ENCODE measurements at places on chromosomes 1 and 21.

- no peak for DNase-seq
These were observed 616.8 kb downstream of the LTN1 start for GRCh38 chr21:28375708-28376385.

GRCh38 chr1:161045736-161046604, at the start of gene USF1:
USF1 (minus strand) TSS chr1:161045977; CDS start chr1:161043275, 2,702 bp downstream.
- peak; percentile 94 for DNase-seq

GRCh38 chr21:31266241-31266640, 77.8 kb downstream of the TIAM1 start:
- no peak for DNase-seq

GRCh38 chr1:117596023-117596720, 9.7 kb upstream of the TENT5C start:
- DNase-seq = no peak

DNA sequence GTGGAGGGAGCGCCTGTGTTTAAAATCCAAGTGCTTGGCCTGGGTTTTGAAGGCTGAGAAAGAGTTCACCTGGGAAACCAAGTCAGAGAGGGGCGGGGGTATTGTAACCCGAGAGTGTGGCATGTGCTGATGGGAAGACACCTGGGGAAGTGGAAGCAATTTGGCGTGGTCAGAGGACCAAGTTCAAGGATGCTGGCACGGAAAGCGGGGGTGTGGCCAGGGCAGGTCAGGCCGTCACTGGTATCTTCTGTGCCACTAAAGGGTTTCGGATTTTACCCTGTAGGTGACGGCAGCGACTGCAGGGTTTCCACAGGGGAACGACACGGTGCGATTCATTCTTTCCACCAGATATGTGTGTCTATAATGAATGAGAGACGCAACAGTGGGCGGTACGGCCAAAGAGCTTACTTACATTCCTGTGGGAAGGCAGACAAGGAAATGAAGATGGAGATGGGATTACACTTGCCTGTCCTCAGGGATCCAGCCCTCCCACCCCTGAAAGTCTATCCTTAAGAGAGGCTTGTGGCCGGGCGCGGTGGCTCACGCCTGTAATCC, 31.3 kb downstream of the CA6 start:
- DNase-seq = no peak

- no peak for DNase-seq
These were observed 300.3 kb downstream of the NPHP4 start for GRCh38 chr1:5691795-5692509.

DNA sequence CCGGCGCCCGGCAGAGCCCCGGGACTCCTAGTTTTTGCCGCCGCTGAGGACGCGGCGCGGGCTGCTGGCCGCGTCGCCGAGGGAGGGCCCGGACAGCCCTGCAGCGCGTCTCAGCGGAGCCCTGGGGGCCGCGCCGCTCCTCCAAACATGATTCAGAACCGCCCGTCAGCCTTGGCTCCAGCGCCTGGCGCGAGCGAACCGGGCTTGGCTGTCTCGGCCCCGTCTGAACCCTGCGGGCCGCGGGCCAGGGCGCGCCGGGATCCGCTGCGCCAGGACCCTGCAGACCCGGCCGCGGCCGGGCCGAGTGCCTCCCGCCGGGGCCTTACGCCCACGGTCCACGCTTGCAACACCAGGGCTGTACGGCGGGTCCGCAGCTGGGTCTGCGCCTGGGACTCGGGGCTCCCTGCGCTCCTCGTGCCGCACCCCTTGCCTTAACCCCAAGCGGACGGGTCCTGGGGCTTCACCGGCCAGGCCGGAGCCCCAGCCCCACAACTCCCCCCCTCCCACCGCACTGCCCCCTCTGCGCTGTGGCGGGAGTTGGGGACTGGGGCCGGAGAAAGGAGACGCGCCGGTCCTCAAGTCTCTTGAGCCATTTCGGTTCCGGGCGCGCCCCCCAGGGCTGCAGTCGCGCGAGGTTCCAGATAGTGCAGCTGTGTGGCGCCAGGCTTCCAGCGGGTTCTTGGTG, 48.4 kb upstream of the CD34 start:
- DNase-seq = peak; percentile 32

DNA sequence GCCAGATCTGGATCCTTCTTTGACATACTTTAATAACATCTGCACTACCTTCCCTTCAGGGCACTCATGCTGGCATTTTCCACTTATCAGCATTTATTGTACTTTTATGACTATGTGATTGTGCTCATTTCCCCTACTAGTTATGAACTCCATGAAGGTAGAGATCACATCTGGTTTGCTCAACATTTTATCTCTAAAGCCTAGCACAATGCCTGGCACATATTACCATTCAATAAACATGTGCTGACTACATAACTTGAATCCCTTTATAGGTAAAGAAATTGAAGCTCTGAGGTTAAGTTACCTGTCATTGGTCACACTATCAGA, 221.2 kb downstream of the HHIPL2 start:
- DNase-seq = no peak

GRCh38 chr1:169460191-169460833, 25.4 kb downstream of the SLC19A2 start:
- peak; percentile 44 for DNase-seq

DNA sequence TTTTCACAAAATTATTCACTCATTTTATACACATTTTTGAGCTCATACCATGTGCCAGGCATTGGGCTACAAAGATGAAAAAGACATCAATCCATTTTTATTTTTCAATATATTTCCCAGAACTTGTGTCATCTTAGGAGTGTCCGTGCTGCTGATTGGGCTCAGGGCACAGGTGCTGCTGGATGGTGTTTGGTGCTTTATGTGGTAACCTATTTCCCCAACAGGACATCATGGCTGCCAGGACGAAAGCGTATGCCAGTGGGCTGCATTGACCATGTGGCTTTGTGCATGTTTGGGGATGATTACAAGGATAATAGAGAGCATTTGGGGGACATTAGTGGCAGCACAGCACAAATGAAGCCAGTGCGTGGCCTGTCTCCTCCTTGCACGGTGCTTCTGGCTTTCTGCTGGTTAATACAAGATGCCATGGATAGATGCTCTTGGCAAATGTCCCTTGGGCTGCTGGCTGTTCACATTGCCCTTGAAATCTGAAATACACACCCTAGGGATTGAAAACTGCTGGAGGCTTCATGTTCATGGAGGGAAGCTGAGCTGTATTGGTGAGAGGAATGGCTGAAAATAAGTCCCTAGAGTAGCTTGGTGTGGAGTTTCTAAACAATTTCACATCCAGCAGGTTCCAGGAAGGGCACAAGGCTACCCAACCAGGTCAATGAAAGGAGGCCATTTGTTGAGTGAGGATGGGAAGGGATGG, 52.3 kb downstream of the TENT5C start:
- no peak for DNase-seq

GRCh38 chr1:63626222-63626621, 33.0 kb downstream of the PGM1 start:
- no peak for DNase-seq
